Suppressor macrophage (primary cell): ENCODE measurements at places on chromosomes 1 and 21.
A peak's percentile ranks its signal among the peaks of the same experiment; 100 is the strongest.

- no peak for DNase-seq
These were observed 89.8 kb downstream of the TRIM11 start for GRCh38 chr1:228316589-228317387.

GRCh38 chr1:83796409-83796808 is 202.5 kb downstream of the TTLL7 start:
- DNase-seq: no peak

- no peak for DNase-seq
These were observed 5.8 kb upstream of the RAP1GAP start for GRCh38 chr1:21674957-21675356.

- DNase-seq: no peak
These were observed 310.7 kb downstream of the PCP4 start for GRCh38 chr21:40177979-40178378.

DNA sequence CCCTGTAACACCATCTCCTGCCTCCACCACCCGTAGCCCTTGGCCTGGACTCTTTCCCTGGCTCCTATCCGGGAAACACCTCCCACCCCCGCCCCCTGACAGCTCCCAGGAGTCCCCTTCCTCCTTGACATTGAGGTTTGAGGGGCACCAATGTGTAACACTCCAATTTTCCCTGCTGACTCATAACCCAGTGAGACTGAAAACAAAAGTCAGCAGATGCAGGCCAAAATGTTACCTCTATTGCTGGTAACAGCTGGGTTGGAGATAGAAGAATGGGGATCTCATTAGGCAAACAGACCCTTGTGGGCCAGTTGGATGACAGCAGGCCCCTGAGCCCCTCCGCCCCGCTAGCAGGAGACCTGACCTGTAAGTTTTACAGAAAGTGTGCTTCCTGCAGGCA is 237.2 kb downstream of the KAZN start:
- no peak for DNase-seq

- DNase-seq: no peak
These were observed 16.6 kb upstream of the S100A11 start for GRCh38 chr1:152053375-152053774.

DNA sequence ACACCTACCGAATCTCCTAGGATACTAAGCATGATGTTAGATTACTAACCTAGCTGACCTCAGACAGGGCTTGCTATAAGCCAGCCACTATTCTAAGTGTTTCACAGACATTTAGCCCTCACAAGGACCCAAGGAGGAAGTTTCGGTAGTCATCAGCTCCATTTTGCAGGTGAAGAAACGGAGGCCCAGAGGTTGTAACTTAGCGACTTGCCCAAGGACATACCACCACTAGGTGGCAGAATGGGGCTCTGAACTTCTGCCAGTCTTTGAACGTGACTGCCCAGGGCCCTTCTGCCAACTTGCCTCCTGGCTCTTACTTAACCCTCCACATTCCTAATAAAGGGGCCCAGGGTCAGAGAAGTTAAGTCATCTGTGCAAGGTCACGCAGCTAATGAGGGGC is 283.5 kb downstream of the C1orf94 start:
- peak; percentile 49 for DNase-seq

DNA sequence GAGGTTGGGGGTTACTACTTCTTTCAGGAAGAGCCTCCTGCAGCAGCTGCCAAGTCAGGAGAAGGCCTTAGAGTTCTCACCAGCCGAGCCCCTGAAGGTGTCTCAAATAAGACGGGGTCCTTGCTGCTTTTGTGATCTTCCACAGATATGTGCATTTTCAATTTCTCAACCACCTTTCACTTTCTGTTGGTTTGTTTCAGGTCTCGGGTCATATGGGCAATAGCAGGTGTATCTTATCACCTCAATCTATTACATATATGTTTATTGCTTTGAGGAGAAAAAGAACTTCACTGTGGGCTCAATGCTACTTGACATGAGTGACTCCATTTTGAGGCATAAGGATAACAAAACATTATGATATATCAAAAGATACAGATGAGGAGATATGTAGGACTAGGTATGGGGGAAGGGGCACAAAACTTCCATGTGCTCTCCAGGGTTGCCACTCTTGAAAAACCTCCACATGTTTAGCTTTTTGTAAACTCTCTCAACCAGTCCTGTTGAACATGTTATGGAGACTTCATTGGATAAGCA is 1171.4 kb upstream of the ADGRL2 start:
- no peak for DNase-seq
